Sigmoid colon (tissue), 7 donors: ENCODE measurements at places on chromosomes 12 and 14. TPM values are rescaled to one million over a fixed set of nuclear protein-coding genes. Genes with fewer than 3 reads are reported as not detected.

GYS2 gene
- total RNA-seq = 0.27 TPM

ZFYVE21 gene
- 92.4 TPM for total RNA-seq

MANSC4 gene
- not detected for total RNA-seq

RDH12 gene
- total RNA-seq = not detected

TAS2R31 gene
- total RNA-seq = 8.6 TPM
